Mammary epithelial cell (primary cell): ENCODE measurements at places on chromosomes 5 and 9. TPM values are rescaled to one million over a fixed set of nuclear protein-coding genes. Genes with fewer than 3 reads are reported as not detected.

PCDHGA1 gene
- polyA plus RNA-seq: 0.41 TPM

- no peak for DNase-seq
Measured at GRCh38 chr5:135149956-135150723, 116.1 kb upstream of the PITX1 start.

- DNase-seq: no peak
Measured at GRCh38 chr5:69048230-69048629, 45.6 kb upstream of the SLC30A5 start.

GRCh38 chr5:171830686-171831085, 45.1 kb downstream of the SMIM23 start:
- DNase-seq: peak; percentile 42
